Naive thymus-derived CD4-positive, alpha-beta T cell (primary cell): ENCODE measurements at places on chromosomes 11 and 22.

DNA sequence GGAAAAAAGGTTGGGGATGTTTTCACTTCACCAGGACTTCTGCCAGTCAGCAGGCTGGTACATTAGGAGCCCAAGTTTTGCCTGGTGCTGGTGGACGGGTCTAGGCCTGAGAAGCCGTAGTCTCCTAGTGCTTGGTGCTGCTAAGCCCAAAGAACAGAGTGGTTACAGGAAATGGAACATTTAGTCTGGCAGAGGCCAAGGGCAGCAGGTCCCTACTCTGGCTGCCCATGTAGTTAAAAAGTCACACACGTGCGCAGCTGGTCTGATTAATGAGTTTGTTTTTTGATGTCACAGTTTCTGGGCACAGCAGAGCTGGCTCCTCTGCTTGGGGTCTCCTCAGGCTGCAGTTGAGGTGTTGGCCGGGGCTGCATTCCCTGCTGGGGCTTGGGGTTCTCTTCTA lies 20.6 kb downstream of the BCR start:
- DNase-seq, result no peak

DNA sequence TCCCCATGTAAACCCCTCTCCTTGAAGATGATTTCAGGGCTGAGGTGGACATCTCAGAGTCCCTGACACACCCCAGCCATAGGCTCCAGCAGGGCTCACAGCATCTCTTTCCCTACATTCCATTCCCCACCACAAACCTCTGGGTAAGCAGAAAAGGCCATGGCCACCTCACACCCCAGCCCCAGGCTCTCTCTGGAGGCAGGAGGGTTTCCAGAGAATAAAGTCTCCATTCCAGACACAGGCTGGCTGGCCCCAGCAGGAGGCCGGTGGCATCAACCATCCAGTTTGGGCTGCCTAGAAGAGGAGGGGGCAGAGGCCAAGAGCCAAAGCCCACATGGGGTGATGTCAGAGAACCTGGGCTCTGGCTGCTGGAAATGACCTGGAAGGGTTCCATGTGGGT lies 61.4 kb downstream of the TP53I11 start:
- DNase-seq, result no peak

- no peak for DNase-seq
These were observed 13.2 kb upstream of the SCUBE2 start for GRCh38 chr11:9104580-9104979.

- no peak for DNase-seq
These were observed 43.8 kb downstream of the CHRDL2 start for GRCh38 chr11:74687237-74688023.

GRCh38 chr11:123072762-123073161 lies 10.8 kb upstream of the HSPA8 start:
- DNase-seq, result no peak

DNA sequence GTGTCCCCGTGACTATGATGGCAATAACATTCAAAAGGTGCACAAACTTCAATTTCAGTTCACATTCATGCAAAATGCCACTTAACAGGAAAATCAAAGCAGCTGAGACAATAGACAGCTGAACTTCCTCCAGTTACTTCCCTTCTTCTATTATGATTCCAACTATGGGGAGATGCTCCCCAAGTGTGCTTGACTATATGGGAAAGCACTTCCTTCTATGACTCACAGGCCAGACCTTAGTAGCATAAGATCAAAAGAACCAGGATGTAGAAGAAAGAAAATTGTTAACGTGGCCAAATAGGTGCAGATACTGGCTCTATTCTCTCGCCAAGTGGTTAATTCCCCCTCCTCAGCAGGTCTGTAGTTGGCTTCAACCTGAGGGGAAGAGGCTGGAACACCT lies 7.8 kb upstream of the FAT3 start:
- no peak for DNase-seq

DNA sequence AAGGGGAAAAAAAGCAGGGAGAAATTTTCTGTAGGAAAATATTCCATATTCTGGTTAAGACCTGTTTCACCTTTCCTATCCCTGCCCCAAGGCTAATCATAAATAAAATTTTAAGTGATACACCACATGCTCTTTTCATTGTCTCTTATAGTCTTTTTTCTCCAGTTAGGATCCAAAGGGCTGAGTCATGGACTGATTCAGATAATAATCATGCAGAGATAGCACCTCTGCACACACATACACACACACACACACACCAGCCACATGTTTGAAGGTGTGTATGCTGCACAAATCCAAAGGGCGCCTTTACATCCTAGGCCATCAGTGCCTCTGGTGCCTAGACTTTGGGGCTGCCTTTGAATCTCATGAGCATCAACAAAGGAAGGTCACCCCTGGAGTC lies 35.5 kb upstream of the CWF19L2 start:
- DNase-seq, result no peak

DNA sequence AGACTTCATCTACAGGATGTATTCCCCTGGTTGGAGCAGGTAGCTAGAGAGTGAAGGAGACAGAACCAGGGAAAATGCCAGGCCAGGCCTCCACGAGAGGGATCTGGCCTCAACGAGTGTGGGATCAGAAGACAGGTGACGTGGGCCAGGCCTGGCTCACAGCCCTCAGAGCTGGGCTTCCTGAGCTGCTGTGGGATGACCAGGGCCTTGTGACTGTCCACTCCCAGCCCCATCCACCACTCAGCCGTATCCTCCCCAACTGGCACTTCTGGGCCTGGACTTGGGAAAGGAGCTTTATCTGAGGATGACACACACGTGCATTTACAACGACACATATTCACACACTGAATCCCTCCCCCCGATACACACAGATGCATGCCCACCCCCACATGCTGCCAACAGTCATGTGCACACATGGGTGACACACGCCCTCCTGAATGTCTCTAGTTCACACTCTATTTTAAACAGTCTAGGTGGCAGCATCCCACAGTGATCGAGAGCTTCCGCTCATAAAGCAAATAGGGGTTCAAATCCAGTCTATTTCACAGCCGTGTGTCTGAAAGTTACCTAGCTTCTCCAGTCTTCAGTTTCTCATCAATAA lies 93.1 kb downstream of the TP53I11 start:
- DNase-seq, result no peak

DNA sequence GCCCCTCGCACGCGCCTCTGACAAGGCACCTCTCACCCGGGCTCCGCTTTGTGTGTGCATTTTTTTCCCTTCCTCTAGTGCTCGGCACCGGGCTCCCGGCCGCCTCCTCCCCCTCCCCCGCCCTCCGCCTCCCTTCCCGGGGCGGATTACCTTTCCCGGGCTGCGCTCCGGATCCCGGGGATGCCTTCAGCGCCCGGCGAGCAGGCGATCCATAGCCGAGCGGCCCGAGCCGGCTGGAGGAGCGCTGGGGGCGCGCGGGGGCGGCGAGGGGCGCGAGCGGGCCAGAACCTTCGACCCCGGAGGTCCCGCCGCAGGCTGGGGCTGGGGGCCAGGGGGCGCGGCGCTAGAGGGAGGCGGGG lies 282 bp downstream of the MPPED2 start:
- no peak for DNase-seq
